ENCODE measurements at places on chromosomes 4 and X.

- no peak for DNase-seq
These were observed 479.7 kb upstream of the ATOH1 start for GRCh38 chr4:93348896-93349295.

DNA sequence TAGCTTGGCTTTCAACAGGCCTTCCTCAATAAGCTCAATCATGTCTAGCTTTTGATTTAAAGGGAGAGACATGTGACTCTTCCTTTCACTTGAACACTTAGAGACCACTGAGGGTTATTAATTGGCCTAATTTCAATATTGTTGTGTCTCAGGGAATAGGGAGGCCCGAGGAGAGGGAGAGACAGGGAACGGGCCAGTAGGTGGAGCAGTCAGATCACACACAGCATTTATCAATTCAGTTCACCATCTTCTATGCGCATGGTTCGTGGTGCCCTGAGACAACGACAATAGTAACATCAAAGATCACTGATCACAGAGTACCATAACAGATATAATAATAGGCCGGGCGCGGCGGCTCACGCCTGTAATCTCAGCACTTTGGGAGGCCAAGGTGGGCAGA lies 17.8 kb downstream of the ZNF81 start:
- no peak for DNase-seq

DNA sequence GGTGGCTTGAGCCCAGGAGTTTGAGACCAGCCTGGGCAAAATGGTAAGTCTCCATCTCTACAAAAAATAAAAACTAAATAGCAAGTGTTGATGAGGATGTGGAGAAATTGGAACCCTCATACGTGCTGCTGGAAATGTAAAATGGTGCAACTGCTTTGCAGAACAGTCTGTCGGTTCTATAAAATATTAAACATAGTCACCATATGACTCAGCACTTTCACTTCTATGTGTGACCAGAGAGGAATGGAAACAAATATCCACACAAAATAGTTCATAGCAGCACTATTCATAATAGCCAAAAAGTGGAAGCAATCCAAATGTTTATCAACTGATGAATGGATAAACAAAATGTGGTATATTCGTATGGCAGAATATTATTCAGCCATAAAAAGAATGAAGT lies 60.8 kb upstream of the FMR1 start:
- no peak for DNase-seq

GRCh38 chrX:120638619-120639018 lies 8.8 kb upstream of the C1GALT1C1 start:
- no peak for DNase-seq

GRCh38 chr4:156894234-156894633 lies 77.4 kb downstream of the PDGFC start:
- no peak for DNase-seq

DNA sequence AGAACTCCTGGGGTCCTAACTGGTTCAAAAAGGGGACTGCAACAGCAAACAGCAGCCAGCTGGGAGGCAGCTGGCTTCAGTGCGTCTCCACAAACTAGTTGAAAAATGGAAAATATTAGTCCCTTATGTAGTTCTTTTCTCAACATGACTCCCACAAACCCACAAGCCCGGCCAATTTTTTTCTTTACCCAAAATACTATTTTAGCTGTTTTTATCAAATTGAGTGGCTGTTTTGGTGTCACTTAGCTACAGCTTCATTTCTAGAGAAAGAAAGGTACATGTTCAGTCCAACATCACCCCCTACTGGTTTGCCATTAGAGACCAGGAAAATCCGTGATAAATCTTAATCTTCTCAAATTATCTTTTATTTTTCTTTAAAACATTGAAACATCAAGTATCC lies 97.2 kb downstream of the GUCY2F start:
- no peak for DNase-seq

DNA sequence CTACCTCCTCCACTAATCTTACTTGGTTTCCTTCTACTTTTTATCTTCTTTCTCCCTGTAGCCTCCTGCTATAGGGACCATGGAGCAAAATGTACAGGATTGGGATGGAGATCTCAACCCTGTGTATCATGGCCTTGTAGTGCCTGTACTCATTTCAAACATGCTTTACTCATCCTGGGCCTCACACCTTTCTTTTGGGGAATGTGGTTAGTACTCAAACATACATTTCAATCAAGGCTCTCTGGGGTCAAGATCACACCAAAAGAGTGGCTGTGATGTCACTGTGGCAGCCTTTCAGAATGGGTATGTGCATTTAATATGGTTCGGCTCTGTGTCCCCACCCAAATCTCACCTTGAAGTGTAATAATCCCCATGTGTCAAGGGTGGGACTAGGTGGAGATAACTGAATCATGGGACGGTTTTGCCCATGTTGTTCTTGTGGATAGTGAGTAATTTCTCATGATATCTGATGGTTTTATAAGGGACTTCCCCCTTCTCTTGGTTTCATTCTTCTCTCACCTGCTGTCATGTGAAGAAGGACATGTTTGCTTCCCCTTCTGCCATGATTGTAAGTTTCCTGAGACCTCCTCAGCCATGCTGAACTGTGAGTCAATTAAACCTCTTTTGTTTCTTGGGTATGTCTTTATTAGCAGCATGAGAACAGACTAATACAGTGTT lies 205.1 kb downstream of the RASL11B start:
- DNase-seq: no peak

DNA sequence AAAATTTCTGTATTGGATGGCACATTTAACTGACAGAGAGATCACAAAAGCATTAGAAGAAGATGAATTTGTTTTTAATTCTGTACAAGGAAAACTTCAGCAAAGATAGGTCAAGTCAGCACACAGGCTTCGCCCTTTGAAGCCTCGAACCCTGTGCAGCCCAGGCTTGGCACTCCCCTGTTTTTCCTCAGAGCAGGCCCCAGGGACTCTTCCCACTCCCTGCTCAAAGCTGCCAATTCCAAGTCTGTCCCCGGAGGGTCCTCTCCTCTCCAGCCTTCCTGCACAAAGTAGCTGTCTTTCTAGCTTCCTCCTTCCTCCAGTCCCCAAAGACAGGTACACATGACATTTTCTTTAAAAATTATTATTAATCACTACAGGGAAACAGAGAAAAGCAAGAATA lies 466.3 kb downstream of the PPARGC1A start:
- no peak for DNase-seq

GRCh38 chrX:1108501-1109445 lies 103.7 kb downstream of the CRLF2 start:
- no peak for DNase-seq

- no peak for DNase-seq
These were observed 434.9 kb upstream of the GALNTL6 start for GRCh38 chr4:171378323-171378722.

- no peak for DNase-seq
These were observed 9.6 kb downstream of the PSAPL1 start for GRCh38 chr4:7425124-7425523.

GRCh38 chr4:184817494-184818215 lies 8.1 kb downstream of the ACSL1 start:
- DNase-seq: no peak

- no peak for DNase-seq
These were observed 942.9 kb upstream of the PABPC4L start for GRCh38 chr4:135144498-135144897.

DNA sequence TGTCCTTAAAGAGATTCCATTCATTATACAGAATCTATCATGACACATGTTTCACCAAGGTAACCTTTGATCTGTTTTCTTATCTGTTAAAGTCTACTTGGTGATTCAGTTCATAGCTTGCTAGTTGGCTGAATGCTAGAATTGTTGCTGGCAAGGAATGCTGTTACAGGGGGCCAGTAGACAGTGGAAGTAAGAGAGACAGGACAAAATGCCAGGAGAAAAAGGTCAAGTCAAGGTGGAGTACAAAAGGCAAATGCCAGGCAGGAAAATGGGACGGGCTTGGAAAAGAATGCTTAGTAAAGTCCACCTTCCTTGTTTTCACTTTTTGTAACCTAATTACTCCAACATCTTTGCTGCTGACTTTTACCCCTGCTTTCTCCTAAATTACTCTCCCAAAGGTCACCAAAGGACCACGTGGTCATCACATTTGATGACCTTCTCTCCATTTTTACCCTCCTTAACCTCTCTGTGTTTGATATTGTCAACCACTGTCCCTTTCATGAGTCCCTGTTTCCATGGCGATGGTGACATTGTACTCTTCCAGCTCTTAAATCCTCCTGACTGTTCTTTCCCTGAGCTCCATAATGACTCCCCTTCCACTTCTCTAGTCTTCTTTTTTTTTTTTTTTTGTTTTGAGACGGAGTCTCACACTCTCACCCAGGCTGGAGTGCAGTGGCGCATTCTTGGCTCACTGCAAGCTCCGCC lies 24.5 kb upstream of the TAPT1 start:
- no peak for DNase-seq

GRCh38 chr4:170979736-170980135 lies 833.5 kb upstream of the GALNTL6 start:
- no peak for DNase-seq

DNA sequence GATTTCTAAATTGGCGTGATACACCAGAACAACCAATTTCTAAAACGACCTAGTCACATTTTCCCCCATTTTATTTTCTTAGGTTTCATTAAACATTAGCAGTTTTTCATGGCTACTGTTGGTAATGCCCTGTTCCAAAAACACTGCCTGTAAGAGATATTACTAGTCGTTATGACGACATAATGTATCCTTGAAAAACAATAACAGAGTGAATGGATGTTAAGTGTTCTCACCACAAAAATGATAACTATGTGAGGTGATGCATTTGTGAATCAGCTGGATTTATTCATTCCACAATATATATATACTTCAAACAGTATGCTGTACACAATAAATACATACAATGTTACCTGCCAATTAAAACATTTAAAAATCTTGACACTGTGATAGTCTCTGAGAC lies 1147.6 kb upstream of the PCDH10 start:
- DNase-seq: no peak

GRCh38 chr4:40949358-40950100 lies 199.8 kb downstream of the NSUN7 start:
- no peak for DNase-seq

GRCh38 chr4:127188847-127189246 lies 443.9 kb upstream of the INTU start:
- no peak for DNase-seq

DNA sequence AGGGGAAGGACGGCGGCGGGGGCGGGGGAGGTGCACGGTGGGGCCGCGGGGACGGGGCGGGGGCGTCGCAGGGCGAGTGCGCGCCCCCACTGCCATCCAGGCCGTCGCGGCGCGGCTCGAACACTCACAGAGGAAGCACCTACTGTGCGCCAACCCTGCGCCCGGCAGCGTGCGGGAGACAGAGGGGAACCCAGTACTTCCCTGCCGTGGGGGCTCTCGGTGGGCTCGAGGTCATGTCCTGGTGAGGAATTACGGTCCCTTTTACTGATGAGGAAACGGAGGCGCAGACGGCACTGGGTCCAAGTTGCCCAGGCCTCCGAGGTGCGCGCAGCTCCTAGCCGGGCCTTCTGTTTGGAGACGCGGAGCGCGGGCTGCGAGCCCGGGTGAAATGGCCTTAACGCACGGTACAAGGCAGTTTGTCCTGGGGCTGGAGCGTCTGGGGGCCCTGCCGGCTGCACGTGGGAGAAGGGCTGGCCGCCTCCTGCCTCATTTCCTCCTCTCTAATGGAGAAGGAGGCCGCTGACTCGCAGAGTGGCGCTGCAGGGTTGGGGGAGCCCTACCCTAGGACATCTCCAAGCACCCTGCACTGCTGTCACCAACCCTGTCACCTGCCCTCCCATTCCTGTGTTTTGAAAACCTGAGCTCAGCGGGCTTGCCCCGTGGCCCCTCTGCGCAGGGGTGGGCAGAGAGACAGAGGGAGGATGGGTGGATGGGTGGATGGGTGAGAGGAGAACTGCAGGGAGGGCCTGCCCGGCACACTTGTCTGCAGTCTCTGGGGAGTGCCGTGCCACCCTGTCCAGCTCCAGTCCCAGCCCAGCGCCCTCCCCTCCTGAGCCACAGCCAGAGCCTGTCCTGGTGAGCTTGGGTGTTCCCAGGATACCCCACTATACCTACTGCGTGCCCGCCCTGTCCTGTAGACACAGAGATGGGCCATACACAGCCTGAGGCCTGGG lies 106.0 kb downstream of the ADRA2C start:
- no peak for DNase-seq

DNA sequence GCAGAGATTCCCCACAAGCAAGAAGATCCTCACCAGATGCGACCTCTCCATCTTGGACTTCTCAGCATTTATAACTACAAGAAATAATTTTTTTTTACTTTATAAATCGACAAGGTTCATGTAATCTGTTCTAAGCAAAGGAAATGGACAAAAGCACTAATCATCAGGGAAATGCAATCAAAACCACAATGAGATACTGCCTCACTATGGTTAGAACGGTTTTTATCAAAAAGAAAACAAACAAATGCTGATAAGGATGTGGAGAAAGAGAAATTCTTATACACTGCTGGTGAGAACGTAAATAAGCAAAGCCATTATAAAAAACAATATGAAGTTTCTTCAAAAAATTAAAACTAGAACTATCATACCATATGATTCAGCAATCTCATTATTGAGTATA lies 1382.6 kb downstream of the ARAP2 start:
- DNase-seq: no peak
